ENCODE measurements at places on chromosomes 4 and X.

GRCh38 chr4:64174247-64174882 lies 234.9 kb downstream of the TECRL start:
- DNase-seq = no peak

DNA sequence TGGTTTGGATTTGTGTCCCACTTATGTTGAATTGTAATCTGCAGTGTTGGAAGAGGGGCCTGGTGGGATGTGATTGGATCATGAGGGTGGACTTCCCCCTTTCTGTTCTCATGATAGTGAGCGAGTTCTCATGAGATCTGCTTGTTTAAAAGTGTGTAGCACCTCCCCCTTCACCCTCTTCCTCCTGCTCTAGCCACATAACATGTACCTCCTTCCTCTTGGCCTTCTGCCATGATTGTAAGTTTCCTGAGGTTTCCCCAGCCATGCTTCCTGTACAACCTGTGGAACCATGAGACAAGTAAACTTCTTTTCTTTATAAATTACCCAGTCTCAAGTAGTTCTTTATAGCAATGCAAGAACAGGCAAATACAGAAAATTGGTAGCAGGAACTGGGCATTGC lies 138.7 kb downstream of the INPP4B start:
- DNase-seq = no peak

DNA sequence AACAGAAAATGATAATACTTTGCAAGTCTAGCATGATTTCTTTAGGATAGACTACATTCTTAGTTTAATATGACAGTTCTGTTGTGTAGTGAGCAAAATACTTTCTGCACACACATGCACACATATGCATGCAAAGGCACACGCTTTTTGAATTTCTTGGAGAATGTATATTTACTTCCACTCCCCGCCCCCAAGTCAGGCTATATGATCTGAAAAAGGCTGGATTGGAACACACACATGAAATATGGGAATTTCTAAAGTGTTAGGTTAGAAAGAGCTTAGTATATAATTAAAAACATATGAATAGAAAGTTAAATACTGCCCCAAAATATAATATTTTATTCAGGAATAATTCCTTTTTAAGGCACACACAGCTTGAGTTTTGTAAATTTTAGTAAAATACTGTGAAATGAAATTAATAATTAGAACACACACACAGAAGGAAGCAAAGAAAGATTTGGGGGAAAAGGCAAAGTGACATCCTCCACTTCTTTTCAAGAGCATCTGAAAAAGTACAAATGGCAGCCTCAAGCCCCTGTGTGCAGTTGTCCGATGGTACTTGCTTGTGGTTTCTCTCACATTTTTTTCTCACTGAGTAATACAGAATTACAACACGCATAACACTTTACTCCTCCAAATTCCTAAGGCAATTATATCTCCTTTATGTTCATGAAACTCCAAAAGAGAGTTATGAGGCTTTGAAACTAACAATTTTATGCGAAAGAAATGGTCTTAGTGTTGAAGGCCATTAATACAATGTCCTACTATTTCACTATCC lies 228.9 kb upstream of the ETNPPL start:
- DNase-seq = no peak

DNA sequence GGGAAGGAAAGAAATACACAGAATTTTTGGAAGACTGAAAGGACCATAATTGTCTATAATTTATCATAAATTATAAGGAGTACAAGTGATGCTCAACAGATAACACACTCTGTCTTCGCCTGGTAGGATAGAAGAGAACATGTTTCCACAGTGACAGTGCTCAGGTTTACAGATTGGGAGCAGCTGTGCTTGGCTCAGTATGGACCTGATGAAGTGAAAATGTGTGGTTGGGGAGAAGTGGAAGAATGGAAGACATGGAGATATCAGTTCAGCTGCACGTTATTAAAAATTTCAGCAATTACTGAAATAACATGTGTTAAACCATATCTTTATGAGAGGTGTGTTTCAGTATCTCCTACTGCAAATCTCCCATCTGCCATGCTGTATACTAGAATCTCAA lies 90.6 kb downstream of the TLL1 start:
- no peak for DNase-seq

GRCh38 chr4:66544281-66544680 lies 874.0 kb upstream of the EPHA5 start:
- DNase-seq = no peak

DNA sequence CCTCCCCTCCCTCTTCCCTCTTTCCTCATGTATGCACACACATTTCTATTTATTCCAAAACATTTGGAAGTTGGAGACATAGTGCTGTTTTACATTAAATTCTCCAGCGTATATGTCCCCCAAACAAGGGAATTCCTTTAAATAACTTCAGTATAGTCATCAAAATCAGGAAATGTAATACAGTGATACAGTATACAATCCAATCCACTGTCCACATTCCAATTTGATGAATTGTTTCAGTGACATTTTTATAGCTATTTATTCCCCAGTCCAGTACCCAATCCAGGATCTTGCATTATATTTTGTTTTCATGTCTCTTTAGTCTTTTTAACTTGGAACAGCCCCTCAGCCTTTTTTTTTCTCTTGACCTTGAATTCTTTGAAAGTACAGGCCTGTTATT lies 233.0 kb downstream of the DKK2 start:
- DNase-seq = no peak
